ENCODE measurements at places on chromosomes 1 and 21. TPM values are rescaled to one million over a fixed set of nuclear protein-coding genes. Genes with fewer than 3 reads are reported as not detected.

GRCh38 chr1:76198452-76198851, 123.9 kb downstream of the ST6GALNAC3 start:
- H3K4me1 ChIP-seq, result no peaks in the 10 kb centered on the region
- H3K27ac ChIP-seq, result no peak overlapping the region
- H3K36me3 ChIP-seq, result no peaks in the 10 kb centered on the region
- no peak for DNase-seq

DNA sequence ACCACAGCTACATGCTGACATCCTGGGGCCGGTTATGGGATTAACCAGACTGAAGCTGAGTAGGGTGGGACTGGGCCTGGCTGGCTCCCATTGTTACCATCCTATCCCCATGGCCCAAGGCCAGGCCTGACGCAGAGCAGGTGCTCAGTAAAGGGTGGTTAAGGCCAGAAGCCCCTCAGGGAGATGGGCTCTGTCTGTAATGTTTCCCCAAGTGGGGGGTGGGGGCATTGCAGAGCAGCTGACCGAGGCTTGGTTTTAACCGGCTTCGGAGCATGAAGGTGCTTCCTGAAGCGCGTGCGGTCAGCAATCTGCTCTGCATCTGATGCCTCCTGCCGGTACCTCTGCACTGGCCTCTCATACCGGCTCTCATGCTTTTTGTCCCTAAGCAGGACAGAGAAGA, 83.4 kb upstream of the ACTL8 start:
- H3K4me1 ChIP-seq, result no peaks in the 10 kb centered on the region
- H3K4me3 ChIP-seq, result peak overlapping the region; percentile 9
- peaks cover 38% of the 10 kb centered on the region for H3K36me3 ChIP-seq
- no peak for DNase-seq
- H3K27ac ChIP-seq, result peak overlapping the region; percentile 49

- no peaks in the 10 kb centered on the region for H3K4me1 ChIP-seq
- H3K4me3 ChIP-seq, result no peak overlapping the region
- DNase-seq, result no peak
- H3K36me3 ChIP-seq, result no peaks in the 10 kb centered on the region
- H3K27me3 ChIP-seq, result no peaks in the 10 kb centered on the region
These were observed 36.2 kb downstream of the CELF3 start for GRCh38 chr1:151680391-151680790.

Gene TSPAN2
- total RNA-seq, result 3.1 TPM

DNA sequence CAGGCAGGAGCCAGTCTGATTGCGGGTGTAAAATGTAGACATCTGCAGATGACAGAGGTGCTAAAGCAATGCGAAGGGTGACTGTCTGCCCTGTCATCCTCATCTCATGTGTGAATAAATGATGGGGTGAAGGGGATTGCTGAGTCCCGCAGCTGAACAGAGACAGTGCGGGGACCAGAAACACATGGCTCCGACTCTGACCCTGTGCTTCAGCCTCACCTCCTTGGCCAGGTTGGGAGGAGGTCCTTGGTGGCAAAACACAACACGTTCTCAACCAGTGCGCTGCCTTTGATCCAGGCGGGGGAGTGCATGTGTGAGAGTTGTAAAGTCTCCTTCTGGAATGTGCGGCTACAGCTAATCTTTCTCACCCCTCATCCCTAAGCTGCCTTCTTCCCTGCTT, 32.0 kb upstream of the TTC22 start:
- H3K36me3 ChIP-seq, result no peaks in the 10 kb centered on the region
- H3K4me1 ChIP-seq, result no peaks in the 10 kb centered on the region
- no peak overlapping the region for H3K4me3 ChIP-seq
- H3K27ac ChIP-seq, result no peak overlapping the region
- DNase-seq, result no peak

All from Peyer's patch (tissue), 4 donors.